ENCODE measurements at places on chromosomes 7 and 10.

DNA sequence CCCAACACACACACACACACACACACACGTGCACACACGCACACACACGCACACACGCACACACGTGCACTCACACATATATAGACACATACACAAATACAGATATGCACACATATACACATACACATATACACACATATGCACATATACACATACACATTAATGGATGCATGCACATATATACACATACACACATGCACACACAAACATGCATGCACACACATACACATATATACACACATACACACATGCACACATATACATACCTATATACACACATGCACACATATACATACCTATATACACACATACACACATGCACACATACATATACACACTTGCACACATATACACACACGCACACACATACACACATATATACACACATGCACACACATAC lies 312.4 kb upstream of the PFKP start:
- no peak for DNase-seq

DNA sequence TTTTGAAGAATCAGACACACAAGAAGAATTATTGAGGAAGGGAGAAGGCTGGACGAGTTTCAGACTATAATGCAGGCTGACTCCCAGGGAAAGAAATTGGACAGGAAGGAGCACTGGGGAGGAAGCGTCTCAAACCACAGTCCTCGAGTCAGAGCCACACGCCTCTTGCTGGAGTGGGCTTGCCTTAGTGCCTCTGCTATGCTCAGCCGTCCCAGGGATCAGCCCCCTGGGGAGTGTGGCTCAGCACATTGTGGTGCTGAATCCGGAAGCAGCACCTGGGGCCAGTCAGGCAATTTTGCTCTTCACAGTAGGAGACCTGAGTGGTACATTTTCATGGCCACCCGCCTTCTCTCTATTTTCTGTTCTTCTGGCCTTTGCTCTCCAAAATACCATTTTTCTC lies 67.4 kb upstream of the SLC35G1 start:
- no peak for DNase-seq

- no peak for DNase-seq
Measured at GRCh38 chr10:118710487-118710886, 44.3 kb downstream of the CACUL1 start.

DNA sequence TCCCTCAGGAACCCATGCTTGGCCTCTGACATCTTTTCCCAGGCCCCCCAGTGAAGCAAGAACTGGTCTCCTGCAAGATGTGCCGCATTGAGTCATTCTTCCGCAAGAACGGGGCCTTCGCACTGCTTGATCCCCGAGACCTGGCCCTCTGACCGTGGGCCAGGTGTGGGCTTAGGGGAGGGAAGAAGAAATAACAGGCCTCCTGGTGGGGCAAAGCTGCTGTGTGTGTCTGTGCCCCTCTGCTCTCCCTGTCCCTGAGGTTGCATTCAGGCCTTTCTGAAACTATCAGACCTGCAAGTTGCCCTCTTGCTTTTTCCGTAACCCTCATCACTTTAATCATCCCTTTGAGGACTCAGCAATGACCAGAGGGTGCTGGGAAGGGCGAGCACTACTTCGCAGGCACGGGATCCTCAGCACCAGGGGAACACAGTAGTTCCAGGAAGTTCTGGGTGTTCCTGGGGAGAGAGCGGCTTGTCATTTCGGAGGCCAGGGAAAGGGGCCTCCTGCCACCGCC lies 6.0 kb downstream of the ATP6V1F start:
- DNase-seq = no peak

- no peak for DNase-seq
Measured at GRCh38 chr10:126135177-126135576, 238.8 kb downstream of the FANK1 start.

GRCh38 chr10:4125776-4126175 lies 340.8 kb upstream of the KLF6 start:
- DNase-seq = no peak

GRCh38 chr7:150891740-150892139 lies 39.4 kb downstream of the AOC1 start:
- DNase-seq = no peak

DNA sequence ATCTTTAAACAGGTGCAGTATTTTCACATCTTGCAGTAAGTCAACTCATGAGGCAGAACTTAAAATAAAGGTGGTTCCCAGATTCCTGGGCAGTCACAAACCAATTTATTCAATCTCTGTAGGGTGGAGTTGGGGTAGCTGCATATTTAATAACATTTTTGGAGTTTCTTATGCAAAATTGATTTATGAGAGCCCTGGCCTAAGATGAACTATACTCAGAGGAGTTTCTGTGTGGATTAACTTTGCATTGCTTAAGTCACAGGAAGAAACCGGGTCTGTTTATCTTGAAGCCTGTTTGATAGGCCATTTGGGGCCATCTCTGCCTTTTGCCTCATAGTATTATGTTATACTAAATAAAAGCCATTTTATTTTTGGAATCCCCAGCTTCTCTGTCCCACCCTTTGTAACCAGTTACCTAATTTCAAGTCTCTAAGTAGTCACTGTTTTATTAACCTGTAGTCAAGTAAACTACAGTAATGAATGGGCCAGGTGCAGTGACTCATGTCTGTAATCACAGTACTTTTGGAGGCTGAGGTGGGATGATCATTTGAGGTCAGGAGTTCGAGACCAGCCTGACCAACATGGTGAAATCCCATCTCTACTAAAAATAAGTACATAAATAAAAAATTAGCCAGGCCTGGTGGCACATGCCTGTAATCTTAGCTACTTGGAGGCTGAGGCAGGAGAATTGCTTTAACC lies 104.4 kb upstream of the FAM3C start:
- DNase-seq = no peak

DNA sequence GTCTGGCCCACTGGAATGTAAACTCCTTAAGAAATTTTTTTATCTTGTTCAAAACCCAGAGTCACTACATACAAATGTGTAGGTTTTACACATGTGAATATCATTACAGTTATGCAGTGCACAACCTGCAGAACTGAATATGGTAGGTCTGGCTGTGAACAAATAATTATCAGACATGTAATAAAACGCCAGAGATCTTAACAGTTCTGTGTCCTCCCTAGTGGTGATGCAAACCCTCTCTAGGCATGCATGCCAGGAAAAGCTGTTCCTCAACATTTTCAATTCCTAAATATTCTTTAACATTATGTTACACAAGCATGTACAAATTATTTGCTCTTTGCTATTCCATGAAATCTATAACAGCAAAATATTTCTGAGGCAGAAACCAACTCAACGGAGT lies 124.6 kb downstream of the IMMP2L start:
- no peak for DNase-seq

GRCh38 chr7:86372262-86372661 lies 271.4 kb upstream of the GRM3 start:
- DNase-seq = no peak

GRCh38 chr10:22655312-22655981 lies 58.9 kb downstream of the PIP4K2A start:
- no peak for DNase-seq

GRCh38 chr7:50068850-50069551 lies 24.0 kb downstream of the ZPBP start:
- no peak for DNase-seq

- no peak for DNase-seq
Measured at GRCh38 chr10:73407495-73407894, 6.4 kb downstream of the ANXA7 start.

GRCh38 chr7:131369354-131369753 lies 41.7 kb downstream of the MKLN1 start:
- DNase-seq = no peak

DNA sequence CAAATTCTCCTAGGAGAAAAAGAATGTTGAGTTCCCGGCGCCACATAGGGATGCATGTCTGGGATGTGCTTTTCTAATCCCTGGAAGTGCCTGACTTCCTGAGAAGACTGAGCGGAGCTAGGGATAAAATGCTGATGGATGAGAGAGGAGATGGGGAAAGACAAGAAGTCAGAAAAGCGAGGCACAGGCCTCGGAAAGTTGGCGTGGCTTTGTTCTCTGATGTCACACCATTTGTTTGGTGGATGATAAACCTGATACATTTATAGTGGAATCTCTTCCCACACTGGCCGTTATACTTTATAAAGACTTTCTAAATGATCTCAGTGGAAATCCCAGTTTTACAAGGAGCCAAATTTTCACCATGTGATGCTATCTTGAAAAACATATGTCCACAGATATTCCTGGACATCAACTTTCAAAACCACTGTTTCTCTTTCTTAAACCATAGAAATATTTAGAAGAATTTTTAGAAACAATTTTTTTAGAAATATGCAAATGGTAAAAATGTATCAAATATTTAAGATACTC lies 188.8 kb upstream of the SVIL start:
- DNase-seq = no peak

DNA sequence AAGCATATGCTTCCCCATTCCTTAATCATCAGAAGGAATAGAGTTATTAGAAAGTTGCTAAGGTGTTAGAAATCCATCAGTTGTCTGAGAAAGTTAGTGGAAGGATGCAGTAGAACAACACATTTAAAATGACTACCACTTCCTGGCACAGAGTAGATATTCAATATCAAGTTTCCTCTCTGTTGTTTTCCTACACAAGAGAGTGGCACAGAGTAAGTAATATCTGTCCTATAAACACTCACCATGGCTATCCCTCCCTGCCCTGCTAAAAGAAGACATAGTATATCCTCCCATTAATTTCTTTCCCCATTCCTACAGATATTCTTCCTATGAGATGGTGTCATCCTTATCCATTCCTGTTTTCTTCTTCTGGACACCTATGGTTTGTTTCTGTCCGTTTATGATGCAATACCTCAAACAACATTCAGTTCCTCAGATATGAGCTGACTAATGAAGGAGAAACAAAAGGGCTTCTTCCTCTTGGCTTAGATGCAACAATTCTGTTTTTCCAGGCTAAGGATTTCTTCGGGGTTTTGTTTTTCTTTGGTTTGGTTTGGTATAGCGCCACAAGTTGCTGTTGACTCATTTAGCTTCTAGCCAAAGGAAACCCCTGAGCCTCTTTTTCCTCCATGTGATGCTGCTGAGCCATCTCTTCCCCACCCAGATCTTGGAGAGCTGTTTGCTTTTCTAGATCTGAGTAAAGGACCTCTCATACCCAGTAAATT lies 32.9 kb upstream of the BPGM start:
- DNase-seq = no peak

- no peak for DNase-seq
Measured at GRCh38 chr7:140607441-140607989, 33.1 kb downstream of the DENND2A start.

- DNase-seq = no peak
Measured at GRCh38 chr10:53025172-53025711, 252.7 kb upstream of the MBL2 start.

DNA sequence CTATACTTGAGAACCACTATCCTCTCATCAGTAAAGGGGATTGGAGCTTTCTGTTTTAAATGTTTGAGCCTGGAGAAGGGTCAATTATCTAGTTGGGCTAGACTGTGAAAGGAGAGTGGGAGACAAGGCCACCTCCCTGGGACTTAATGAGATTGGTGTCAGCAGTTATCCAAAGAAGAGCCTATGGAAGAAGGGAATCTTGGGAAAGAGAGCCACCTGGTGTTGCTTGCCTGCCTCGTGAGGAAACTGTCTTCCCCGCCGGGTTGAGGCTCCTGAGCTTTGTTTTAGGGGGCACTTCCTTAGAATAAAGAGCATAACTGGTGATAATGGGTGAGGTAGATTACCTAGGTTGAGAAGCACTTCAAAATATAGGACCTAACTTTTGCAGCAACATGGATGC lies 32.0 kb upstream of the ABCB4 start:
- no peak for DNase-seq

- no peak for DNase-seq
Measured at GRCh38 chr10:109893386-109893785, 29.9 kb downstream of the XPNPEP1 start.

- peak; percentile 29 for DNase-seq
Measured at GRCh38 chr7:50739744-50740435, 42.8 kb downstream of the GRB10 start.

DNA sequence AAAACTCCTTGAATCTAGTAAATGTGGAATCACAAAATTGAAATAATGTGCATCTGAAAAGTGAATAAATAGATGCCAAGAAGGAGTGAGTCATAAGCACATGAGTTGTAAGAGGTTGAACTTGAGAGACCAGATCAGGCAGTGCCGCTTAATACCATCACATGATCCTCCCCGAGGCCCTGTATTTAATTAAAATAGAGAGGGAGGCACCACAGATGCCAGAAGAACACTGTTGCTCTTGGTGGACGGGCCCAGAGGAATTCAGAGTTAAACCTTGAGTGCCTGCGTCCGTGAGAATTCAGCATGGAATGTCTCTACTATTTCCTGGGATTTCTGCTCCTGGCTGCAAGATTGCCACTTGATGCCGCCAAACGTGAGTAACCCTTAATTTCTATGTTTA lies at the start of gene GPNMB:
GPNMB (plus strand) TSS at position 221 of the 400 bp plus-strand sequence; CDS start at position 304, 83 bp downstream.
- DNase-seq = no peak

- no peak for DNase-seq
Measured at GRCh38 chr7:97480772-97481390, 251.0 kb upstream of the TAC1 start.

DNA sequence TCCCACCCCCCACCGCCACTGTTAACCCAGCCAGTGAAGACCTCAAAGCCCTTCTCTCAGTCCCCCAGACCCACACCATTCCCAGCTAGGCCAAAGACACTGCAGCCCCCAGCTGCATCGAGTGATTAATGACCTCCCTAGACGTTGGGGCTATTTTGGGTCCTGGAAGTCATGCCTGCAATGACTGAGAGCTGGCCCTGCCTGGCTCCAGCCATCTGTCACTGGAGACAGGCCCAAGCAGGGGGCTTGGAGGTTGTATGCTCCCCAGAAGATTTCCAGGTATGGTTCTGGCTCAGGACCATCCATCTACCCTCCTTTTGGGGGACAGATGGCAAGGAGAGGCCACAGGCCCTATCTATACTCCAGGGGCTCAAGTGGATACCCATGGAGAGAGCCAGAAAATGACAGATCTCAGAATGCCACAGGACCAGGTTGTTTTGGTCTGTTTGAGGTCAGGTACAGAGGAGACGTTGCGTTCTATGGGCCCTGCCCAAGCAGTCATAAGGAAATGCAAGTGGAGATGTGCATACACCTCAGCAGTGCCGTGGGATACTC lies 5.1 kb downstream of the KCNIP2 start:
- no peak for DNase-seq

- no peak for DNase-seq
Measured at GRCh38 chr7:34727464-34727995, 69.5 kb downstream of the NPSR1 start.

- DNase-seq = no peak
Measured at GRCh38 chr7:149772956-149773434, 393 bp downstream of the ZNF467 start.

GRCh38 chr7:128861957-128862570 lies 592 bp upstream of the ATP6V1F start:
- DNase-seq = no peak

DNA sequence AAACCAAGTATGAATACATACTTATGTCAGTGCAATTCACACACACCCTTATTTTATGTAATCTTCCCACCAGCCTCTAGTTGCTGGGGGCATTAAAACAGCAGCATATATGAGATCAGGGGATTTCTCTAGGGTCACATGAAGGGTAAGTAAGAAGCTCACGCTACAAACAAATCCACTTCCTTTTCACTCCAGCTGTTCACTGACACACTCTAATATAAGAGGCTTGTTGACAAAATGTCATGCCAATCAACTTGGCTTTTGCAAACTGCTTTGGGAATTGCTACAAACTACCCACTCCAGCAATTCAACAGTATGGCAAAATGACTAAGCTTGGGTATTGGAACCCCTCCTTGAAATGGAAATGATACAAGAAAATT lies 10.3 kb downstream of the FAM3C start:
- no peak for DNase-seq
